Cardiac septum (tissue), 1 donor: ENCODE measurements at places on chromosomes 11 and 22.
A peak's percentile ranks its signal among the peaks of the same experiment; 100 is the strongest.

- no peak for DNase-seq
Observed at GRCh38 chr11:75497788-75498409, 27.8 kb downstream of the GDPD5 start.

GRCh38 chr11:116037861-116038260 is 533.6 kb upstream of the CADM1 start:
- no peak for DNase-seq

- peak; percentile 81 for DNase-seq
Observed at GRCh38 chr11:128687321-128687720, 6.6 kb upstream of the FLI1 start.

GRCh38 chr11:7900686-7901085 is 30.4 kb downstream of the OR10A6 start:
- DNase-seq, result no peak

DNA sequence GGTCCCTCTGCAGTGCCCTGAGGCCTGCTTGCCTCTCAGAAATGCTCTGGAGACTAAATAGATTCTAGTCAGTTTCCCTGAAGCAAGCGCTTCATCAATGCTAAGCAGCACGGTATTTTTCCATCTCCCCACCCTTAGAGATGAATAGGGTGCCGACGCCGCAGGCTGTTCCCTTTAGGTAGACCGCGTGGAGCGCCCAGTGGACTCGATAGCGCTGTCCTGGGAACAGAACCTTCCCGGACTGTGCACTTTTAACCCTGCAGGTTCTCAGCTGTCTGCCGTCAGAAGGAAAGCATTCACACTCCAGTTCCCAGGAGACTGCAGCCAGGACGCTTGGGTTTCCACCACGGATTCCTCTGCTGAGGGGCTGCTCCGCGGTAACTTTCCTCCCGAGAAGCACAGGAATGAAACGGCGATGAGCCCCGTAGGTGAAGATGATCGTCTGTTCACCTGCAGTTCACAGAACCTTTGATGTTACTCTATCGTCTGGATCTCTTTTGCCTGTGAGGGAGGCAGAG is 9.1 kb upstream of the KCNJ1 start:
- no peak for DNase-seq

DNA sequence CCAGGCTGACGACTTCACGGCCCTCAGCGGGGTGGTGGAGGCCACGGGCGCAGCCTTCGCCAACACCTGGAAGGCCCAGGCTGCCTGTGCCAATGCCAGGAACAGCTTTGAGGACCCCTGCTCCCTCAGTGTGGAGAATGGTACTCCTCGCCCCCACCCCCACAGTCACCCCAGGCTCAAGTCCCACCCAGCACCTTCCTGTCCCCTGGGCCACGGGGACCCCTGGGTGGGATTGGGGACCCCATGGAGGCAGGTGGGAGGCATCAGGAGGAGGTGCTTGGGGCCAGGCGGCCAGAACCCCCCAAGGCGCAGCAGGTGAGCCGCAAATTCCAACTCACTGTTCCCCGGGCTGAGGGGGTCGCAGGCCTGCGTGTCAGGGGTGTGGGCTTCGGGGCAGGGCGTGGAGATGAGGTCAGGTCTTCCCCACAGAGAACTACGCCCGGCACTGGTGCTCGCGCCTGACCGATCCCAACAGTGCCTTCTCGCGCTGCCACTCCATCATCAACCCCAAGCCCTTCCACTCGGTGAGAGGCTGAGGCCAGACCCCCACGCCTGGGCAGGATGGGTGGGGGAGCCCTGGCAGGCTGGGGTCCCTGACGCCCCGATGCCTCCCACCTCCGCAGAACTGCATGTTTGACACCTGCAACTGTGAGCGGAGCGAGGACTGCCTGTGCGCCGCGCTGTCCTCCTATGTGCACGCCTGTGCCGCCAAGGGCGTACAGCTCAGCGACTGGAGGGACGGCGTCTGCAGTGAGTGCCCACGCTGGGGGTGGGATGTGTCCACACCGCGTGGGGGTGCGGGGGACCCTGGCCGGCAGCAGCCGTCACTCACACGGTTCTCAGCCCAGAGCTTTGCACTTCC is 9.4 kb downstream of the MUC5B start:
- peak; percentile 62 for DNase-seq
